ENCODE measurements at places on chromosomes 5 and 9.

- DNase-seq = no peak
Measured at GRCh38 chr5:133327946-133328401, 276.2 kb downstream of the HSPA4 start.

DNA sequence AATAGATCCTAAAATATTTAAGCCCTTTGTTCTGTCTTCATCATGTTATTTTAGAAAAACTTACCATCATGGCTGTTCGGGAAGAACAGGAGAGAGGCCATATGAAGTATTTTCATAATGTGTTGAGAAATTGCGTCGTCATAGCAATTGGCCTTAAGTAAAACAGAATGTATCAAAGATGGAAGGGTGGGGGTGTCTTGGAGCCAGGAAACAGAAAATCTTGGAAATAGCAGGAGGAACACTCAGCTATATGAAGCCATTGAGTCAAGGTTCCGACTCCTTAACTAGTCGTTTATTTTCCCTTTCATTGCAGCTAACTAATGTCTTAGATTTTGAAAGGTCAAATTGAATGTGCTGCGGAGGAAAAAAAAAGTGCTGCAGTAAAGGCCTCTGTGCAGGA, 1.3 kb downstream of the SPTAN1 start:
- no peak for DNase-seq

DNA sequence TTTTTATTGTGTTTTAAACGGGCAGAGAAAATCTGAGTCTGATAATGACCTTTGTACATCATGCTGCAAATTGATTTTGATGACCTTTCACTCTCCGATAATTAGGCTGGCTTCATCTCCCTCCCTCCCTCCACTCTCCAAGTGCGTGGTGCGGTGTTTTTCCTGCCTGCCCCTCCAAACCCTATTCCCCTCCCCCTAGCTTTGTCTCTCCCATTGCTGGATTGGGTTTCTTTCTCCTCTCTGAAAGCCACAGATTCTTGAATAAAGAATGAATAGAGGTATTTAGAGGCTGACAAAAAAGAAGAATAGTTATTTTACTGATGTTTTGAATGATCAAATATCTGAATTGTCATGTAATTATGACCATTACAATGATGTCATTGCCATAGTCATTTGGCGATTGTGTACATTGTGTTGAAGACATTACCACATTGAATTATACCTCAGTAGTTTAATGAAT, 571.1 kb upstream of the ZNF608 start:
- no peak for DNase-seq

GRCh38 chr9:3292311-3292710, 233.5 kb downstream of the RFX3 start:
- DNase-seq = no peak

Measured in right atrium auricular region (tissue), 2 donors.